ENCODE measurements at places on chromosomes 2 and 18.

DNA sequence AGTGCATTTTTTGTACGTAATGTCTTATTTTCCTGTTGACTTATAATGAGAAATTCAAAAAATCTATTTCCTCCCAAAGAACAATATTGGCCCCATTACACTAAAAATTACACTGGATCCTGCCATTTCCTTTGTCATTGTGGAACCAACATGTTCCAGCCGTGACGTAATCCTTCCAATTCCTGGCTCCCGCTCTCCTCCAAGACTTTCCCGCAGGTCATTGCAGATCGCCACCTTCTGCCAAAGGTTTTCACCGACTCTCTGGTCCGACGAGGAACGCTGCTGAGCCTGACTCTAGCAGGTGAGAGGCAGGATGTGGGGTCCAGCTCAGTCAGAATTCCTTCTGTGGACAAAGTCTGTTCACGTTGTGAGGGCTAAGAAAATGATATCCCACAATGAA lies 38.0 kb downstream of the PTGR3 start:
- DNase-seq: no peak

DNA sequence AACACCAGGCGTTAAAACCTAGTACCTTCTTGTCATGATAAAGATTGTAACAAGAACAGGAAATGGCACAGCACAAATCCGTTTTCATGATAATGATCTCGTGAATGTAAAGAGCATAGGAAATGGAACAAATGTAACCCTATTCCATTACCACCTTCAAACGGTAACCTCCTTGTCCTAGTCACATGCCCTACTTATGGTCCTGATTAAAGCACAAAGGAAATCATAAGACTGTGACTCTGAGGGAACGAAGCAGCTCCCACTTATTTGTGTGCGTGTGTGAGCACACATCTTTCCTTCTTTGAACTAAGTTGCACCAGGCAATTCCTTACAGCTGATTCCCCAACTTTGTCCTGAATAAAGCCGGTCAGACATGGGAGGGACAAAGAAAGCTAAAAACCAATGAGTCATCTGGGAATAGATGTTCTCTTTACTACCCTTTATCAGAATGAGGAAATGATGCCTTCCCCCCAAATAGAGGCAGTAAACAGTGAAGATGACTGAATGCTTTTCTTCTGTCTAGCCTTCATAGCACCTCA lies 192.6 kb downstream of the IKZF2 start:
- DNase-seq: no peak

- DNase-seq: no peak
Observed at GRCh38 chr18:29853126-29853525, 1189.4 kb downstream of the DSC3 start.

DNA sequence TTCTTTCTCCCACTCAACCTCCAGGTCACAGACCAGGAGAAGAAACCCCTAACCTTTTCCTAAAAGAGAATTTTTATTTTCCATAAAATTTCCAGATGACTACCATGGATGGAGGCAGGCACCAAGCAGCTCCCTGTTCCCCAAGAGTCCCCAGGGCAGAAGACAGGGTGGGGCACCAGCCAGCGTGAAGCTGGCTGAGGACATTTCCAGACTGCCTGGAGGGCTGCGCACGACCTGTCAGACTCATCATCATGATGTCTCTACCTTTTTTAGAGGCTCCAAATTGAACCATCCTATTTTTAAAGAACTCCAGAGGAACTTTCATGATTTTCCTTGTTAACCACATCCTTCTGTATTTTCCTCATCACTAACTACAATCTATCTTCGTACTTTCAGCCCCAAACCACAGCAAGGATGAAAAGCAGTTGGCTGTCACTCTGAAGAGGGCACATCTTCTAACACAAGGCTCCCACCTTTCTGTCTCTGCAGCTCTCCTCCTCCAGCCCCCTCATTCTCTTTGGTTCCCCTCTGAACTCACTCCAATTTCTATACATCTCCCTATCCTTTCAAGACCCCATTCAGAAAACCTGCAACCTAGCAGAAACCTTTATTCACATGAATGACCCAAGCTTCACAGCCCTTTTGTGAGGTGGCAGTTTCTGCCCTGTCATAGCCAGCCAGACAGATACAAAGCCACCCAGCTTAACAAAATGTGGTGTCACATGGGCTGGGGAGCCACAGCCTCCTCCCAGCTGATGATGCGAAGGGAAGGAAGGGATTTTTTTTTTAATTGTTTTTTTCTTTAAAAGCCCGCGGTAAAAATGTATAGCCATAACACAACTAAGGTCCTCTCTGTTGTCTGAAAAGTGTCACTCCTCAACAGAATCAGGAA lies 11.1 kb downstream of the AMMECR1L start:
- no peak for DNase-seq

- DNase-seq: no peak
Observed at GRCh38 chr2:152588998-152589397, 128.3 kb downstream of the PRPF40A start.

DNA sequence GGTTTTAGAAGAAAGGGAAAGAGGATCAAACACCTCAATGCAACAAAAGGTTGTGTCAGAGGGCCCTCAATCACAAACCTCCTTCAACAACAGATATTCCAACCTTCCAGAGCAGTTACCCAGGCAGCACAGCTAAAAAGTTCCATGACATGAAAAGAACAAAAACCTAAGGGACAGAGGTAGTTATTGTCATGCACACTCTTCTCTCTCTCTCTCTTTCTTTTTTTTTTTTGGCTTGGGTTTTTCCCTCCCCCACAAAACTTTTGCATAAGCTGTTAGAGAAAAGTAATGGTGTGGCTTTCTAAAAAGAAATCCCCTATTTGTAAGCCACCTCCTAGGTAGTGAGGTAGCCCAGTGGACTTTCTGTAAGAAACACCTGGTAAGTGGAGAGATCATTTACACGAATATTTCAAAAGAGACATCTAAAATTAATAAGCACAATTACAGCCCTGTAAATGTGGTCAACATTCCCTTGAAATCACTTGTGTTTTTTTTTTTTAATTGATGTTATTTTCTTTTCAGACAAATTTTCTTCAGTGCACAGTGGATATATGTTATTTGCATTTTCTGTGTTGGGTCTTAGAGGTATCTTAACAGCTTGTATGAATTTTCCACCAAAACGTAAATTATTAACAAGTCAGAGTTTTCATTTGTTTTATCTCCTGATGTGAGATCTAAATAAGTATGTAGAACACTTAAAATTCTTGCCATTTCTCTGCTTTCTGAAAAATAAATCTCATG lies 48.4 kb downstream of the ZEB2 start:
- DNase-seq: no peak

DNA sequence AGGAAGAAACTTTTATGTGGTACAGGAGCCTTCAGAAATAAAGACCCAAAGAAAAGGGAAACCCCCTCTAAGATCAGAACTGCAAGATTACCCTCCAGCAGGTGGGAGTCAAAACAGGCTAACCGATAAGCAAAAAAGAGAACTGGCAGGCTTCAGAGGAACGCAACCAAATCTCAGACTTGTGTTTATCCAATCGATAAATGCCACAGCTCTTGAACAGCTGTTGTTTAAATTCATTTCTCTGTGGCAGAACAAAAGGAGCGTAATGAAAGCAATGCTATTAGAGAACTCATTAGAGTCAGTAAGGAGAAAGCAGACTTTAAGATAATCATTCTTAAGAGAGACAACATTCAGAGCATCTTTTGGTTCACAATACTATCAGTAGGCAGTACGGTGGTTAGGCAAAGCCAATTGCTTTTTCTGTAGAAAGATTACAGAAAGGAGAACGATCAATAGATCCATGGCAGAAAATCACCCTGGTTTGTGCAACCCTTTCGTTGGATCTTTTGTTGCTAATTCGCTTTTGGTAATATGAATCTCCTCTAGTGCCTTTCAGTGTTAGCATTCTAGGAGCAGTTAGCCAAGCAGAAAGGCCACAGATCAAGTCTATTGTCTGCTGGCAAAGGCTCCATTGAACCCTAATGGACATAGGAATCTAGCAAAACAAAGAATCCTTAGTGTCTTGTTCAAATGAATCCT lies 476.4 kb upstream of the CHST9 start:
- no peak for DNase-seq

GRCh38 chr2:88168386-88168785 lies 1.8 kb upstream of the THNSL2 start:
- no peak for DNase-seq

- no peak for DNase-seq
Observed at GRCh38 chr18:58671632-58672564, 633 bp downstream of the MALT1 start.

DNA sequence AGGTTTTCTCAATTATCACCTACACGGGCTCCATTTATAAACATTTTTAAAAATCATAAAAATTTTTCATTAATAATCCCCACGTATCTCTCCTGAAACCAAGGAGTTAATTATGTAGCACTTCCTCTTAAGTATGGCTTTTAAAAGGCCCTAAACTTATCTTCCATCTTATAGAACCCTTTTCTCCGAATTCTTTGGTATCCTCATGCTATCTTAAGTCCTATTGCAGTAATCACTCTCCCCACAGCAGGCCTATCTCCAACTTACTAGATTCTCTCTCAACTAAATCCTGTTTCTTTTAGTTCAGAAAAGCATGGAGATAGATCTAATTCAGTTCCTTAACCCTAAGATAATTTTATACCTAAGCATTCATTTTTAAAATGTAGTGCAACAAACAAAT lies 26.2 kb downstream of the RPRD1A start:
- no peak for DNase-seq

DNA sequence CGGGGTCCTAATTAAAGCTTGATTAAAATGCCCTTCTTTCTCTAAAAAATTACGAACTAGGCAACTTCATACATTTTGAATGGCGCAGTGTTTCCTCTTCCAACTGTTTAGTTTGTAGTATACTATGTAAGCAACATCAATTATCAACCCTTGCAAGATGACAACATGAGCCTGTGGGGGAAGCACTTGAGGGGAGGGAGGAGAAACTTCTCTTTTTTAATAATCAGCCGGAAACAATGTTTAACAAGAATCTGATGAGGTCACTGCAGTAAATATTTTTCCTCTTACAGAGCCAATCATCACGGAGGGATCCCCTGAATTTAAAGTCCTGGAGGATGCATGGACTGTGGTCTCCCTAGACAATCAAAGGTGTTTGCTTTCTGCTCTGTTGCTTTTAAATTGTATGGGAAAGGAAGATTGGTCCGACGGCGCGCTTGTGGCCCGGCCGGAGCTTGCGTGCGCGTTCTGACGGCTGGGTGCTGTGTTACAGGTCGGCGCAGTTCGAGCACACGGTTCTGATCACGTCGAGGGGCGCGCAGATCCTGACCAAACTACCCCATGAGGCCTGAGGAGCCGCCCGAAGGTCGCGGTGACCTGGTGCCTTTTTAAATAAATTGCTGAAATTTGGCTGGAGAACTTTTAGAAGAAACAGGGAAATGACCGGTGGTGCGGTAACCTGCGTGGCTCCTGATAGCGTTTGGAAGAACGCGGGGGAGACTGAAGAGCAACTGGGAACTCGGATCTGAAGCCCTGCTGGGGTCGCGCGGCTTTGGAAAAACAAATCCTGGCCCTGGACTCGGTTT lies 5.3 kb upstream of the DLX1 start:
- no peak for DNase-seq

DNA sequence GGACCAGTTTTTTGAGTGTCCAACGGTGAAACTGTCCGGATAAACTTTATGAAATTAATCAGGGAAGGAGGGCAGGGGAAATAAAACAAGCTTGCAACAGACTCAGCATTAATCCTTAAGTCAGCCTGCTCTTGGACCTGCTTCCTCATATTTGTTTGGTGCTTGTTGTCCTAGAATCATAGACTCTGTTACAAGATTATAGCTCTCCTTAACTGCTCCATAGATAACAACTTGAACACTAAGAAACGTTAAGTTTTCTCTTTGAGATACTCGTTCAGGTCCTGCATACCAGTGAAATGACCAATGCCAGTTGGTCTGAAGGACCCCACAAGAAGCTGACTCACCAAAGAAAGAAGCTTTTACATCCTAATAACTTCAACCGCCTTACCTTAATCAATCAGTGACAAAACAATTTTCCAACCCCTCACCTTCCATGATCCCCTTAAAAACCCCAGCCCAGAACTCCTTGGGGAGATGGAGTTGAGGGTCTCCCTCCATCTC lies 493.2 kb downstream of the PID1 start:
- DNase-seq: no peak

GRCh38 chr18:9722691-9723090 lies 14.6 kb downstream of the RAB31 start:
- no peak for DNase-seq

DNA sequence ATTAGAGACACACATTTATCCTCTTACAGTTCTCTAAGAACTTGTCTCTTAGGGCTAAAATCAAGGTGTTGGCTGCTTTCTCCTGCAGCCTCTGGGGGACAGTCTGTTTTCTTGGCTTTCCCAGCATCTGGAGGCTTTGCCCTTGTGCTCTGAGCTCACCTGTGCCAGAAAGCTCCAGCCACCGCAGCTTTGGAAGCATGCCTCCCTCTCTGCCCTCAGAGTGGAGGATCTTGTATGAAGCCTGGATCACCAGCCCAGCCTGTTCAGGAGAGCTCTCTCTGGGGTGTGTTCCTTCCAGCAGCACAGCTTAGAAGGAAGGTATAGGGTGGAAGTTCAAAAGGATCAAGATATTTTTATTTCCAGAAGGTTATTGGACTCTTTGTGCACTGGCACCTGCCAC lies 53.1 kb upstream of the TPO start:
- no peak for DNase-seq

Measured in non-pigmented ciliary epithelial cell (primary cell).